Bronchus fibroblast of lung (primary cell): ENCODE measurements at places on chromosomes 7 and 10. TPM values are rescaled to one million over a fixed set of nuclear protein-coding genes. Genes with fewer than 3 reads are reported as not detected.

MRC1 gene
- total RNA-seq, result not detected in 2 replicates

MKX gene
- 1.0 and 1.2 TPM in 2 replicates for total RNA-seq

HOXA7 gene
- total RNA-seq, result 3.9 and 4.2 TPM in 2 replicates

CEP55 gene
- total RNA-seq, result 56.3 and 78.7 TPM in 2 replicates

LBX1 gene
- under 0.01 TPM in 1 of 2 replicates, not detected in the other for total RNA-seq

PLXNA4 gene
- total RNA-seq, result under 0.01 and 0.15 TPM in 2 replicates

HTR5A gene
- not detected in 2 replicates for total RNA-seq

SHOC2 gene
- 12.8 and 17.7 TPM in 2 replicates for total RNA-seq

LRRC18 gene
- total RNA-seq, result 0.15 TPM in 1 of 2 replicates, not detected in the other
